ENCODE measurements at places on chromosomes 4 and X.

GRCh38 chrX:109710181-109710580 lies 22.9 kb downstream of the ACSL4 start:
- DNase-seq = no peak

- no peak for DNase-seq
Observed at GRCh38 chr4:23174179-23174578, 481.4 kb downstream of the GBA3 start.

GRCh38 chr4:122845760-122846159 lies 19.1 kb downstream of the FGF2 start:
- DNase-seq = no peak

- DNase-seq = no peak
Observed at GRCh38 chr4:82811392-82811791, 12.8 kb upstream of the SCD5 start.

DNA sequence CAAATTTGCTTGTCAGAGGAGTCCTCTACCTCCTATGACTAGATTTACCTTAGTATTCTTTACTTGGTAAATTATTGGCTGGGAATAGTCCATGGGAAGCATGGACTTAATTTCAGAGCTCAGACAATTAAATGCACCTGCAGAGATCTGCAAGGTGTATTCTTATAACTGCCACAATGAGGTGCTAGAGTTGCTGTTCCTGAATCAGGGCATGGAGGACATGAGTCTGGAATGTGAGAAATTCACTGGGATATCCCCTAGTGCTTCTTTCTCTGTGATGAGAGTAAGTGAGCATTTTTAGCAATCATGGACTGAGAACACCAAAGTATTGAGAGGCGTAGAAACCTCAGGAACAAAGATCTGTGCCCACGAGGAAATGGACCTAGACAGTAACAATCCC lies 32.9 kb upstream of the GRID2 start:
- no peak for DNase-seq
